ENCODE measurements at places on chromosomes 2 and 18. TPM values are rescaled to one million over a fixed set of nuclear protein-coding genes. Genes with fewer than 3 reads are reported as not detected.

- H3K27ac ChIP-seq: no peak overlapping the region
- DNase-seq: no peak
- no peak overlapping the region for H3K4me3 ChIP-seq
- H3K4me1 ChIP-seq: no peaks in the 10 kb centered on the region
- H3K36me3 ChIP-seq: no peaks in the 10 kb centered on the region
These were observed 65.1 kb upstream of the STAM2 start for GRCh38 chr2:152240559-152241231.

The G6PC2 gene
- not detected for total RNA-seq

The PCARE gene
- not detected for total RNA-seq

DNA sequence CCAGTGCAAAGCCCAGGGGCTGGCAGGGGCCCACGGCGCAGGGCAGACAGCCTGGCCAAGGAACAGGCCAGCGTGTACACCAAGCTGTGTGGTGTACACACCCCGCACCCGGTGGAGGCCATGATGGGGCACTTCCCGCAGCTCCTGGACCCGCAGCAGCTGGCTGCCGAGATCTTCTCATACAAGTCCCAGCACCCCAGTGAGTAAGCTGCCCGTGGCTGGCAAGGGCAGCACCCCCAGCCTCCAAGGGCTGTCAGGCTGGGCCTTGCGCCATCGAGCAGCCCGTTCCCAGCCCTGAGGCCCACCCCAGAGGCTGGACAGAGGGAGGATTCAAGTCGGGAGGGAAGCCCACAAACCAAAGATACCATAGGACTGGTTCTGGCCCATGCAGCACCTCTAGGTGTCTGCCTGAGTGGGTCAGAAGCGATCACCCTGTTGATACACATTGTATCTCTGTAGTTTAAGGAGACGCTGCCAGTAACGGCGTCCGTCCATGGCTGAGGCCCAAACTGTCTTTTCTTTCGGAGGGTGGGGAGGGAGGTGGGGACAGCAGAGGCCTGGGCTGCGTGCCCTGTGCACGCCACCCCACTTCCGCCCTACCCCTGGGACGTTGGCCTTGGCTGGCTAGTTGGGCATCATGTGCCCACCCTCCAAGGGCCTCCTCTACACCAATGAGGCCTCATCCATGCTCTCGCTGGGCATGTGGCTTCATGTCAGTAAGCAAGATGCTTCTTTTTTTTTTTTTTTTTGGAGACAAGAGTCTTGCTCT, 16.8 kb upstream of the MTERF4 start:
- no peak for DNase-seq
- H3K27me3 ChIP-seq: no peaks in the 10 kb centered on the region
- no peak overlapping the region for H3K27ac ChIP-seq
- peaks cover 47% of the 10 kb centered on the region for H3K36me3 ChIP-seq
- peaks cover 13% of the 10 kb centered on the region for H3K4me1 ChIP-seq

DNA sequence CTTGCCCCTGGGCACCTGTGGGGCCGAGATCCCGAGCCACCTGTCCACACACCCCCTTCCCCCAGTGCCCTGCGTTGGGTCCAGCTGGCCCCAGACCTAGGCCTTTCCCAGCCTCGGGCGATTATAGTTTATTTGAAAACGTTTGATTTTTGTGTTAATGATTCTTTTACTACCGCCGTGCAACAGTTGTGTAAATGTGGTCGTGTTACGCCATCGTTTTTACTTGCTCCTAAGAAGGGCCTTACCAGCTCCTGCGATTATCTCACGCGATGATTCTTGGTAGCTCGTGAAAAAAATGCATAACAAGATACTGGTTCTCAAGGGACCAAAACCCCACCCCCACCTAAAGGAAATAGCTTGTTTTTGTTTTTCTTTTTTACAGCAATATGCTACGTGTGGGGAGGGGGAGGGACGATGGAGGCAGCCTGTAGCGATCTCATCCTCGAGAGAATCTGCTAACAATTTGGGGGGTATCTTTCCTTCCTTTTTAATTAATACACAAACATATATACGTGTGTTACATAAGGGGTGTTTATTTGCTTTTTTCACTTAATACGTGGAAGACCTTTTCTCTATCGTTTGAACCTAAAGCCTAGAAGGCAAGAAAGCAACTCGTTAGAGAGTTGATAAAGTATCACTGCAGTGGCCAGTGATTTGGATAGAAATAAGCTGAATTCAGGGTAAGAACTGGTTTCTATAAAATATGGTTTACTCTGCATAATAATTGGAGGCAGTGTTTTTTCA, 1.0 kb downstream of the ZDBF2 start:
- H3K4me3 ChIP-seq: peak overlapping the region; percentile 82
- no peaks in the 10 kb centered on the region for H3K36me3 ChIP-seq
- H3K27ac ChIP-seq: peak overlapping the region; percentile 63
- H3K4me1 ChIP-seq: peaks cover 11% of the 10 kb centered on the region
- H3K27me3 ChIP-seq: peaks cover 36% of the 10 kb centered on the region

DNA sequence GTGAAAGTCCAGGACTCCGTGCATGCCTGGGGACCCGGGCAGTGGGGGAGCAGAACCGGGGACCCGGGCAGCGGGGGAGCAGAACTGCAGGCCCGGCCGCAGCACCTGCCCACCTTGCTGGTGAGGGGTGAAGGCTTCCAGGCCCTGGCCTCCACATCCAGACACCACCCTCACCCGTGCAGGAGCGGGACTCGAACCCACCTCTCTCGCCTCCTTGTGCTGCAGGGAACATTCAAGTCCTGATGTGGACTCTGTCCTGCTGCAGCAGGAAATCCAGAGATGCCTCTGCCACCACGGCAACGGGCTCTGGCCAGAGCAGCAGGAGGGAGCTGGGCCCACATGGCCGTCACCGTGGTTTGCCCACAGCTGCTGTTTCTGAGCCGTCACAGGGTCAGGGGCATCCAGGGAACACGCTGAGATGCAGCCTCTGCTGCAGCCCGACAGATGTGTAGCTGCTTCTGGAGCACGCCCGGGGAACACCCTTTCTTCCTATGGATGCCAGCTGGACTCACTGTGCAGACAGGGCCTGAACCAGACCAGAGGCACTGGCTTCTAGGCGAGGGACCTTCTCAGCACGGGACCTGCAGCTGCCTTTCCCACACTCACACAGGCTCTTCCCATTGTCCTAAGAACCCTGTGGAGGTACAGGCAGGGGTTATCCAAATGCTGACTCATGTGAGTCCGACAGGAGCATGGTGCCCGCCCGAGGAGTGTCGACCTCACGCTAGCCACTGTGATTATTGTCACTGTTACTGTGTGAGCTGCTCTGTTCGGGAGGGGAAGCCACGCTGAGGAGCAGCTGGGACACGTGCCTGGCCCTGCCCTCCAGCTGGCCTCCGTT, 89.2 kb upstream of the CTDP1 start:
- H3K36me3 ChIP-seq: no peaks in the 10 kb centered on the region
- no peak overlapping the region for H3K27ac ChIP-seq

DNA sequence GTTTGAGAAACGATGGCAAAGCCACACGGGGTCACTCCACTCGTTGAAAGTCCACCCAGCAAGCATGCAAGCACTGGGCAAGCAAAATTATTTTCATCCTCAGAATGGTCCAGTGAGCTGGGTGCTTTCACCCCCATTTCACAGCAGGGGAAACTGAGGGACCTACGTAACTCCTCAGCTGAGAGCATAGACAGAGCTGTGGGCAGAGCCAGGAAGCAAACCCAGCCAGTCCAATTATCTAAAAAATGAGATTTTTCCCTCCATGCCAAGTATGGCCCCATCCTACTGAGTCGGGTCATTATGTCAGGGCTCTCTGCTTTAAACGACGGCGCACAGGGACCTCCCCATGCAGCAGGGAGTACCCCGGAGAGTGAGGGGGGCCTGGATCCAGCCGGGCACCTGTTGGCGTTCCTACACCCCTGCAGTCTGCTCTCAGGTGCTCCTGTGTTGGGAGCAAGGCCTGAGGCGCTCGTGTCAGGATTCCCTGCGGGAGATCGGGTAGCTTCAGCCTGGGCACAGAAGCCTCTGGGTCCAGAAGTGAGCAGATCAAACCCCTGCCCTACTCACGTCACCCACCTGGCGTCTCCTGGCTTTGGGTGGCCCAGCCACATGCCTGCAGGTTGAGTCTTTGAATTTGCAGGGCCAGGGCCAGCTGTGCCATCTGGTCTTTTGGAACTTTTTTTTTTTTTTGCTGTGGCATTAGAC, 17.3 kb downstream of the TWIST2 start:
- H3K4me3 ChIP-seq: no peak overlapping the region
- no peak overlapping the region for H3K27ac ChIP-seq
- peaks cover 3% of the 10 kb centered on the region for H3K4me1 ChIP-seq
- DNase-seq: no peak
- no peaks in the 10 kb centered on the region for H3K36me3 ChIP-seq

DNA sequence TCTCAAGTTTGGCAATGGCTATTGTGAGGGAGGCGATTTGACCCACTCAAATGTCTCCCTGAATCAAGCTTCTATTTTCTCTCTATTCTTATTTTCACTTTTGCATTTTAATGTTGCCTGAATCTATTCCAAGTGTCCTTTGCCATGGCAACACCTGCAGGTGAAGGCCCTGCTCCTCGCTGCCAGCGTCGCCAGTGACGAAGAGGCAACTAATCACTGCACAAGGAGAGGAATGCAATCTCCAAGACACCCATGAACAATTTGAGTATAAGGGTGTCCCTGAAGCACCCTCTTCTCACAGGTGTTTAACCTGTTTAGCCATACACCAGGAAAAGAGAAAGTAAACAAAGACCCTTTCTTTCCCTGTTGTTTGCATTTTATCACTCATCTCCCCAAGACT, 165.6 kb upstream of the VRK2 start:
- no peak for DNase-seq
- H3K4me1 ChIP-seq: no peaks in the 10 kb centered on the region
- H3K27me3 ChIP-seq: no peaks in the 10 kb centered on the region
- H3K27ac ChIP-seq: no peak overlapping the region
- no peak overlapping the region for H3K4me3 ChIP-seq
- no peaks in the 10 kb centered on the region for H3K36me3 ChIP-seq

Measured in activated naive CD4-positive, alpha-beta T cell treated with anti-CD3 and anti-CD28 coated beads for 36 hours (primary cell).